ENCODE measurements at places on chromosomes 5 and 9.

DNA sequence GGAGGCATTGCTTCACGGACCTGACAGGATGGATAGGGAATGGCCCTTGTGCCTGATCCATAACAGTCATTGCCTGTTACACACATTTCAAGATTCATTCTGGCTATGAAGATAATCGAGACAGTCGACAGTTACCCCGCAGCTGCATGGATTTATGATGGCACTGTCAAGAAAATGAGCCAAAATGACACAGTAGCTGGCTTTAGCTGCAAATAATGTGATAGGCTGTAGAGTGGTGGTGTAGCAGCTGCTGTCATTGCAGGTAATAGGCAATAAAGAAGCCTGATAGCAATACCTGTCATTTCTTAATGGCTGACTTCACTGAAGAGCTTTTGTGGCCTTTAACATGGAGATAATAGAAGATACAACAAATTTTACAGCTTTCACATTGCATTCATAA, 1085.2 kb upstream of the ARRDC3 start:
- no peak for DNase-seq

DNA sequence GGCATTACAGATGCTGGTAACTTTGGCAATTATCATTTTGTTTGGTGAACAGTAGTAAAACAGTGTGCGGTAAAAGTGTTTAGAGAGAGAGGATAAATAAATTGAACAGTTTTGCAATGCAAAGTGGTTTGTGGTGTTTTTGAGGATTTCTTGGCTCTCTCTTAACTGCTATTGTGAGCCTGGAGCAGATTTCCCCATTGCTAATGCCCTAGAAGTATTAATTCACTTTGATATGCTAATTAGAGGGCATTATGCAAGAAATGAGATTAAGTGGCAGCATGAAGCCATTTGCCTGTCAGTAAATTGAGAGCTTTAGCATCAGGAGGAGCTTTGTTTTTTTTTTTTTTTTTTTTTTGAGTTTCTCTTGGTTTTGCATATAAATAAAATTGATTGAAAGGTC, 8.2 kb downstream of the PBX3 start:
- DNase-seq, result no peak

DNA sequence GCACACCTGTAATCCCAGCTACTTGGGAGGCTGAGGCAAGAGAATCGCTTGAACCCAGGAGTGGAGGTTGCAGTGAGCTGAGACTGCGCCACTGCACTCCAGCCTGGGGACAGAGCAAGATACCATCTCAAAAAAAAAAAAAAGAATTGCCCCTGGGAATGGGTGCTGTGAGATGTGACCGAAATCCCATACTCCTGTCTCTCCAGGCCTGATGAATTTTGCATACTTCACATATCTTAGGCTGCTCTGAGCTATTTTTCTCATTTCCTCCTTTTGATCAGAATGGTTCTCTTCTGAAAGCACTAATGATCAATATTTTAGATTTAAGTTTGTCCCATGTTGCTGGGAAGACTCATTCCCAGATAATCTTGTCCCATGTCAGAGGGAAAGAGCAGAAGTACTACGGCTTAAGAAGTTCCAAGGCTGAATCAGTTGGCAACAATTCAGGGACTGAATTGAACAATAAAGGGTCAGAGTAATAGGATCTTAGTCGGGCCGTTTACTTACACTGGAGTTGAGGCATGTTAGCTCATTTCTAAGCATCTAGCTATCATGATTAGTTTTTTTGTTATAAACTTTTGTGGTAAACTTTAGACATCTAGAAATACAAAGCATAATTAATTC, 44.2 kb upstream of the TENT2 start:
- DNase-seq, result no peak

DNA sequence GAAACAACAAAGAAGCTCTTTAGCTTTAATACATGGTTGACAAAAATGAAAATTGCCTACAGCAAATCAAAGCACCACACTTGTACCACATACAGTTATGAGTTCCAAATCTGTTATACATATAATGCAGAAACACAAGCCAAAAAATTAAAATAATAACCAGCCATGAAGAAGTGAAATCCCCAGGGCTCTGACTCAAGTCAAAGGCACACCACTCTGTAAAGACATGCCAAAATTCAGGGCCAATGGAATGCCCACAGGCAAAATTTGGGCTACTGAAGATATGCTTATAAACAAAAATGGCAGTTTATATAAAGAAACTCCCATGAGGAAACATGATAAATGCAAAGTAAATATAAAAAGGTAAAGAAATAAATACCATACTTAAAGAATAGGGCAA, 29.0 kb downstream of the THBS4 start:
- DNase-seq, result no peak

- no peak for DNase-seq
Measured at GRCh38 chr9:108270561-108270960, 585.2 kb downstream of the ACTL7B start.

Data from HuH-7 (cell line).